T follicular helper cell (primary cell): ENCODE measurements at places on chromosomes 2 and 18.

DNA sequence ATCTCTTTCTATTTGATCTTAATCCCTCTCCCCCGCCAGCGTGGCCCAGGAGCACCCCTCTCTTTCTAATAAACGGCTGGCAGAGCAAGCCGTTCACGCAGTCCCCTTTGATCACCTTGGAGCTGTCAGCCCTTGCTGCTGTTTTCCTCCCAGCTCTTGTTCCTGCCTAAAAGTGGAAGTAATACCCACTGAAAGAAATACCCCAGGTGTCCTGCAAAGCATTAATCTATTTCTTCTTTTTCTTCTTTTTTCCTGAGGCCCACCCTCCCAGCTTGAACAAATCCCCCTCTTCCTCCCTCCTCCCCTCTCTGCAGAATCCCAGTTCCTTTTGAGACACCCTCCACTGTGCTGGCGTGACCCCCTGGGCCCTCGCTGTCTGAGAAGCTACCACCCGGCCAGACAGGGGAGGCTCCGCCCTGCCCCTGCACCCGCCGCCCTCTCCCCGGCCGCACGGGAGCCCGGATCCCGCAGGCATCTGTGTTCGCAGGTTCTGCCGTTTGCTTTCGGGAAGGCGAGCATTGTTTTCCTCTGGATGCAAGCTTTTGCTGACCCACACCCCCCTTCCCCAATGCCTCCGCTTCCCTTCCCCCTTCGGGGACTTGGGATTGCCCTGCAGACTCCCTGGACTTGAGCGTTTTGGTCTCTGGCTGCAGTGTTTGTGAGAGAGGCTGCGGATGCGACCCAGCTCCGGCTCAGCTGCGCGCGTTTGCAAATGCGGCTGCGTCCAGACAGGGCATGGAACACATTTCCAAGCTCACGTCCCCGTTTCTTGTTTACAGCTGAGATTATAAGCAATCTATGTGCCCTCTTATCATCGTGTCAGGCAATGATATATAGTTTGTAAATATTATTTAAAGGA lies 631.5 kb downstream of the NYAP2 start:
- DNase-seq: no peak

DNA sequence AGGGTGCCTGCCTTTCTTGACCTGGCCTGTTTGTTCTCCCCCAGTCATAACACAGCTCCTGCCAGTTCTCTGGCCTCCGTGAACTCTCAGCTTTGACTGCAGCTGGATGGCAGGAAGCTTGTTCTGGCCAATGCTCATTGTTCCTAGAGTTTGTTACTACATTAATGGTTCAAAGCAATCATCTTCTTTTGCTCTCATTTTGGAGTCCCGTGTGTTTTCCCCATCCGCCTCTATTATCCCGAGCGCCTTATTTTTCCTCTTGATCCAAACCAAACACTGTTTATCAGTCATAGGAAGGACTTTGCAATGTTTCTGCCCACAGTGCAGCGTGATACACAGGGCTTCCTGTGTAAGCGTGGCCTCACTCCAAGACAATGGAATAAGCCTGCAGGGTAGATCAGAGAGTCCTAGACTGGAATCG lies 184.3 kb upstream of the APCDD1 start:
- DNase-seq: no peak

- DNase-seq: no peak
Measured at GRCh38 chr18:51192026-51192425, 5.5 kb downstream of the MEX3C start.

DNA sequence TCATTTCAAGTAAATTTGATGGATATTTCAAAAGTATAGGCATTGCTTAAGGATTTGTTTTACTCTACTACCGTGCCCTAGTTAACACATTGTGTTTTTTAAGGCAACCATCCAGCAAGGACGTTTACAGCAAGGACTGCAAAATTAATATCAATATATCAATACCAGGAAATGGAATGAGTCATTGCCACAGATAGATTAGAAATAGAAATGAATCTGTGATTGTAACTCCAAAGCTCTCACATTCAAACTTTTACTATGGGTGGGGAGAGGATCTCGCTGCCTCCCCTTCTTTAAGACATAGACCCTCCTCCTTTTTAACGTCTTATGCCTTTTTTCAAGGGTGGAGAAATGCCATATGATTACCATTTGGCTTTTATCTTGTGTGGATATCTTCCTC lies 3.8 kb downstream of the CD28 start:
- no peak for DNase-seq

GRCh38 chr2:121238828-121239227 lies 46.2 kb downstream of the TFCP2L1 start:
- no peak for DNase-seq

GRCh38 chr2:113840518-113840917 lies 49.4 kb upstream of the ACTR3 start:
- DNase-seq: no peak

DNA sequence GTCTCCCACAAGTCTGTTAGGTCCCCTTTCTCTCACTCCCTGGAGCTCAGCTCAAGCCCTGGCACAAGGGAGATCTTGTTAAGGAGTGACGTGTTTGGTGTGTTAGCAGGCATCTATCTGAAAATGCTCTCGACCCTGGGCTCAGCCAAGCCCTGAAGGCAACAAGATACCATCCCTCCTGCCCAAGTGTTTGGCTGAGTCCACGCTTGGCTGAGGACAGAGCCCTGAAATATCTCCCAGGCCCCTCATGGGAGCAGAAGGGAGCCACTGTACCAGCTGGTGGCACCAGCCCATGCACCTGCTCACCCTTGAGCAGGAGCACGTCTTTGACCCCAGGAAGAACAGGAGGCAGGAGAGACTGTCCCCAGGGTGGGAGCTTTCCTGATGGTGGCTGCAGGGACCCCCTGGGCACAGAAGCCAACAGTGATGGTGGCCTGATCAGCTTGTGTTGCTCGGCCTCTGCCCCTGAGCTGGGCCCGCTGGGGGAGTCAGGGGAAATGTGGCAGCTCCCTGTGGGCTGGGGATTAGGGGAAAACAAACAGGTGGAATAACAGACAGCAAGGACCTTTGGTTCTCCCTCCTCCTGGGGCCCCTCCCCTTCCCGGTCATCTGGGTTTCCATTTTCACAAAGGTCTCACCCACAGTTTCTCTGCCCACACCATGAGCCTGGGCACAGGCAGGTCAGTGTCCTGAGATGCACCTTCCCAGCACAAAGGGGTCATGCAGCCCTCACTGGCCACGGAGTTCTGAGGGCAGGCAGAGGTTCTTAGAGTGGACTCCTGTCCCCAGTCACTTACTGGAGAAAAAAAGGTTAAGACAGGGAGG lies 91.6 kb downstream of the RHOB start:
- DNase-seq: no peak

DNA sequence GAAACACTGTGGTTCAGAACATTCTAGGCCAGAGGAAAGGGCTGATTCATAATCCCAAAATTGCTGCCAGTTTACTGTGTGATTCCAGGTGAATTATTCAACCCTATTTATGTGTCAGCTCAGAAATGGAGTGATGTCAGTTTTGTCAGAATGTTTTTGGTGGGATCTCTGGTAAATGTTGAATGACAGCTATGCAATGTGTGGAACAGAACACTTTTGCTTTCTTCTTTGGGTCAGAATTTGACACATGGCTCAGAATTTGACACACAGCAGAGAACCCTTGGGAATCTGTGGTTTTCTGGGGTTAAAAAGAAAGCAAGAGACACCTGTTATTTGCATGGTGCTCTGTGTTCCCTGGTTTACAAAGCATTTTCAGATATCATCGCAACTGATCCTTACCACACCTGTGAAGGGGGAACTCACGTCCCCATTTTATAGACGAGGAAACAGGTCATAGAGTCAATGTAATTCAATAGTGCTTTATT lies 1.6 kb upstream of the MTA3 start:
- no peak for DNase-seq

- no peak for DNase-seq
Measured at GRCh38 chr2:237171396-237171795, 85.7 kb downstream of the COPS8 start.

DNA sequence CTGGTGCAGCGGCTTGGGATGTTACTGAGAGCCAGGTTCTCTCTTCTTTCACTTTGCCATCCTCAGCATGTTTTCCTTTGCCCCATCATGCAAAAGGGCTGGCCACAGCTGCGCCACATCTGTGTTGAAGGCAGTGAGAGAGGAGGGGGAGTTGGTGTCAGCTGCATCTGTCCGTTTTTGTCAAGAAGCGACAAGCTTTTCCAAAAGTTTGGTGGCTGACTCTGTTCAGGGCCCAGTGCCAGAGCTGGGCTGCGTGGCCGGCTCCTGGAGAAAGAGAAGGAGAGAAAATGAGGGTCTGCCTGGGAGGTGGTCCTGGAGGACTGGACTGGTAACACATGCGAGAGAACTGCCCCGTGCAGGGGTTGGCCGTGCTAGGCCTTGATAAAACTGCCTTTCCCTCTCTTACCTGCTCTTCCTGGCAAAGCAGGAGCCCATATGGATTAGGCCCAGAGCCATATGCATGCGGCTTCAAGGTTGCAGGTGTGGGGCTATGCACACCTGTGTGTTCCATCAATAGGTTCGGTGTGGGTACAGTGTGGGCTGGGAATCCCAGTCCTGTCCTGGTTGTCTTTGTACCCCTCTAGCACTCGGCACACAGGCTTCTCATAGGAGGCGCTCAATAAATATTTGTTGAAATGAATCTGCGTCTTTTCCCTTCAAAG lies 9.0 kb downstream of the RNF144A start:
- DNase-seq: no peak

- DNase-seq: no peak
Measured at GRCh38 chr18:58484989-58485981, 143.6 kb downstream of the ALPK2 start.

DNA sequence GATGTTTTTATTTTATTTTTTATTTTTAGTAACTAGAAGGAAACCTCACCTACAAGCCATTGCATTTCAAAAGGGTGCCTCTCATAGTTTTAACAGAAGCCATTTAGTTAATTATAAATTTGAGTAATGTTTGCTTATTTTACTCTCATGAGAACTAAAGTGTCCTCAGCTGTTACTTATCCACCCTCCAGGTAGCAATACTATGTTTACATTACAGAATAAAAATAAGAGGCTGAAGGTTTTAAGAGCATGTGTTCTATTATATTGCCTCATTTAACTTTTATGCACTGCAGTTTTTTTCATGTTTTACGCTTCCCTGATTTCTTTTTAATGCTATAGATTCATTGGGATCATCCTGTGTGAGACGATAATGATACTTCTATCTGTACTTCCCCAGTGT lies 235.5 kb downstream of the THSD7B start:
- no peak for DNase-seq

DNA sequence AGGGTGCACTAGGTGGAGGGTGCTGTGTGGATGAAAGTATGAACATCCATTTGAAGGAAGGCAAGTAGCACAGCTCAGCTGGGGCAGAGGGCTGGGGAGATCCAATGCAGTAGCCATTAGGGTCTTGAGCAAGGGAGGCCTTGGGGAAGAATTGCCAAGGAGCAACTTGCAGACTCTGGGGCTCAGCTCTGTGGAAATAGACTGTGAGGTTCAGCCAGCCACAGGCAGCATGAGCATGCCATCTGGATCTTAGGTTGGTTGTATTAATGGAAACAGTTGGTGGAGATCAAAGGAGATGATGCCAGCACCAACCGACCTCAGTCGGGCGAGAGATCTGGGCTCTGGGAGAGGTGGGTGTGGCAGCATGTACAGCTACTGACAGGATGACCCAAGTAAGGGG lies 5.6 kb downstream of the ZAP70 start:
- no peak for DNase-seq

DNA sequence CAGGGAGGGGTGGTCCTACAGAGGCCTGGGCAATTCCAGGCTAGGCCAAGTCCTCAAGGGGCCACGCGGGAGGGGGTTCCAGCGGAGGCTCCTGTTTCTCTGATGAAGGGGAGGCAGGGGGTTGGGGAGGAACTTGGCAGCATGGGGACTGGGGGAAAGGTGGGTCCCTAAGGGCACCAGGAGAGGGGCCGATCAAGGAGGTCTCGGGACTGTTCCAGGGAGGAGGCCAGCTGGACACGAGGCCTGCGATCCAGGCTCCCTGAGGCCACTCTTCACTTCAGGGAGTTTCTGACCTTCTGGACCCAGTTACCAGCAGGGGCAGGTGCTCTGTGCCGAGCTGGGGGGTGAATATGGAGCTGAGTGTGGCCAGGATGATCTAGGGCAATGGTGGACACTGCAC lies 71.5 kb downstream of the ASB1 start:
- no peak for DNase-seq

DNA sequence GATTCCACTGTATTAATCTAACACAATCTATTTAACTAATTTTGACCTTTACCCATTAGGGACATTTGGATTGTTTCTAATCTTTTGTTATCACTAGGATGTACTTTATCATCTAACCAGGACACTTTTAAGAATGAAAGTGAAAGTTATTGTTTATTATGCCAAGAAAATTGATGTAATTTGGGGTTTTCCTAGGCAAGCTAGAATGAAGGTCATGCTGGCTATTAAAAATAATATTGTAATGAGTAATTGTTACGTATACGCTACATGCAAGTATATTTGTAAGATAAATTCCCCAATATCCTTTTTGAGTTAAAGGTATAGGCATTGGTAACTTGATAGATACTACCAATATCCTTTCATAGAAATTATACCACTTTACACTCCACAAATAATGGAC lies 74.6 kb downstream of the COL5A2 start:
- no peak for DNase-seq

DNA sequence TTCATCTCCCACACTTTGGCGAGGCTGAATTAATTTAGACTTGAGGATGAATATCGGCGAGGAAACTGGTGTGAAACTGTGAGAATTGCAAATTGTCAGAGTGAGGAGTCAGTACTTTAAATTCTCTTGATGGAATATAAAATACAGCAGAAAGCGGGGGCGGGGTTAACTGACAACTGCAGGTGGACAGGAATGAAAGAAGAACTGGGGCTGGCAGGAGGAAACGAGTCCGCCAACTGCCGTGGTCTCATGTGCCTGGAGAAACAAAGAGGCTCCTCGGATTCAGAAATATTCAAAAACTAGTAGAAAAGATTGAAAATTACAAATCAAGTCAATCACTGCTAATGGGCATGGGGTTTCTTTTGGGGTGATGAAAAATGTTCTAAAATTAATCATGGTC lies 44.3 kb downstream of the MOGAT1 start:
- no peak for DNase-seq

GRCh38 chr2:160890667-160891352 lies 269.4 kb upstream of the TANK start:
- DNase-seq: no peak

GRCh38 chr2:231810905-231811304 lies 24.7 kb downstream of the COPS7B start:
- no peak for DNase-seq

- no peak for DNase-seq
Measured at GRCh38 chr2:54999182-54999581, 51.1 kb downstream of the RTN4 start.

- no peak for DNase-seq
Measured at GRCh38 chr2:21415234-21415633, 291.5 kb downstream of the TDRD15 start.

DNA sequence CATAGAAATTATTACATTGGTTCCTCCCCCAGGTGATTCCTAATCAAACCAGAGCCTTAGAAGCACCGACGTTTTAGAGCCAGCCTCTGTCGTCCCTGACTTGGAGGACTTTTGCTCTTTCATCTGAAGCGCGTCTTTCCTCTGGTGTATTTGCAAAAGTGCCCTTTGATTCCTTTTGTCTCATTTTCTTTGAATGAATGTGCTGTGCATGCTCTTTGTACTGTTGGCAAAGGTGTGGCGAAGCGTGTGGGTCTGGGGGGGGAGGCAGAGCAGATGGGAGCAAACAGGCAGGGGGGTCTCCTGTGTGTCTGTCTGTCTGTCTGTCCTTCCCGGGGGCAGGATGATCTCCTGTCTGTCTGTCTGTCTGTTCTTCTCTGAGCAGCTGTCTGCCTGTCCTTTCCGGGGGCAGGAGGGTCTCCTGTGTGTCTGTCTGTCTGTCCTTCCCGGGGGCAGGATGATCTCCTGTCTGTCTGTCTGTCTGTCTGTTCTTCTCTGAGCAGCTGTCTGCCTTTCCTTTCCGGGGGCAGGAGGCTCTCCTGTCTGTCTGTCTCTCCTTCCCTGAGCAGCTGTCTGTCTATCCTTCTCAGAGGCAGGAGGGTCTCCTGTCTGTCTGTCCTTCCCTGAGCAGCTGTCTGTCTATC lies 205.5 kb upstream of the MYT1L start:
- DNase-seq: no peak
